ENCODE measurements at places on chromosomes 1 and 21.

DNA sequence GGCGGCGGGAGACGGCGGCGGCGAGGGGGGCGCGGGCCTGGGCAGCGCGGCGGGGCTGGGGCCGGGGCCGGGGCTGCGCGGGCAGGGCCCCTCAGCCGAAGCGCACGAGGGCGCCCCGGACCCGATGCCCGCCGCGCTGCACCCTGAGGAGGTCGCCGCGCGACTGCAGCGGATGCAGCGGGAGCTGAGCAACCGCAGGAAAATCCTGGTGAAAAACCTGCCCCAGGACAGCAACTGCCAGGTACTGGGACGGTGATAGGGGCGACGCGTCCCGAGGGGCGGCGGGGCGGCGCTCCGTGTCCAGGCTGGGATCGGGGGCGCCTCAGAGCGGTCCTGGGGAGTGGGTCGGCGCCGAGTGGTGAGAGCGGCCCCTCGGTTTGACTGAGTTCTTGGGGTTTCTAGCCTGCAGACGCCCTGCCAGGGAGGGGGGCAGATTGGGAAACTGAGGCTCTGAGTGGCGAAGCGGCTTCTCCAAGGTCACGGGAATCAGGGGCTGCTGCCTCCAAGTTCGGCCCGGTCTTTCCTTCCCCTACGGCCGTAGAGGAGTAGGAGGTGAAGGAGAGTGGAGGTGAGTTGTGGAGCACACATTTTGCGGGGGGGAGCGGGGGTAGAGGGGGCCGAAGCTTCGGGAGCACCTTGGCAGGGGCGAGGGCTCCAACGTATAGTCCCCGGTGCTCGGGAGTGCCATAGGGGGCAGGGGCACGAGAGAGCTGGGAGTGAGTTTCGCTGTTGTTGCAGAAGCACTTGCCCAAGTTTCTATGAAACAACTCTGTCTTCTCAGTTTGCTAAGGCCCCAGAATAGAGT, 508 bp downstream of the RAVER2 start:
- peak; percentile 24 for DNase-seq

- no peak for DNase-seq
Observed at GRCh38 chr1:1966071-1966740, 37.4 kb downstream of the CFAP74 start.

DNA sequence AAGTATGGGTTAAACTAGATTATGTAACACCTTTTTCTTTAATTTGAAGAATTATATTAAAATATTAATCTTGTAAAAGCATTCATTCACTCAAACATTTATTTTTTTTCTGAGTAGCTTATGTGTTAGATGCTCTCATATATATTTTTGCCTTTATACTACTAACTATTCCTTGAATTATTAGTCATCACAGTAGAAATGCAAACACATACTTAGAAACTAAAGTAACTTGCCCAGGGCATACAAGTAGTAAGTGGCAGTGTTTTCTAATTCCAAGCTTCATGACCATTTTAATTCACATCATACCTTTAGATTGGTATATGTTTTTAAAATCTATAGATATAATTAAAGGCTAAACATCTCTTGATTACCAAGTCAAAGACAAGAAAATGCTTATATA, 1271.0 kb downstream of the BRINP3 start:
- DNase-seq: no peak

DNA sequence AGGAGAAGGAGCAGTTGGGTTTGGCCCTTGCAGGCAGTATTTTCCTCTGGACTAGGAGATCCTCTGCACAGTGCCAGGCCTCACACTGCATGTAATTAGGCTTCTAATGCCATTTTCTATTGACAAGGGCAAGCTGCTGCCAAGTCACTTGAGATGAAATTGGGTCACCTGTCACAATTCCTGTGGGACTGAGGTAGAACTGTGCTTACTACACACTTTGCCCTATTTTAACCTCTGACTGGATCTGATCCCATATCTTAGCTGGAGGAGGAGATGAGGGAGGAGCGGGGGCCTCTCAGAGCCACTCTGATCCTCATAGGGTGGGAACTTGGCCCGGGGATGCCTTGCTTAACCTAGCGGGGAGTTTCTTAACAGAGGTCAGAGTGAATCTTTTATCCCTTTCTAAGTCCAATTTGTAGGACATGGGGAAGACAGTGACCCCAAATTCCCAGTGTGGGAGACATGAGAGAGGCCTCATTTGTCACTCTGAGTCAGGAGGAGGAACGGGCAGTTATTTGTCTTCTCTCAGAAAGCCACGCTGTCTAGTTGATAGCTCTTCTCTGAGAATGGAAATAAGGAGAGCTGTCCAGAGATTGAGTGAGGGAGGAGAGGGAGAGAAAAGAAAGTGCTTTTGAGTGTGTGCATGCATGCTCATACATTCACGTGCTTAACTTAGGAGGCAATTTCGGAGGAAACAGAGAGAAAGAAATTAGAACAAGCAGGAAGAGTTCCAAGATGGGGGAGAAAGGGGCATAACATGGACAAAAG, 121.3 kb downstream of the CACNA1E start:
- no peak for DNase-seq

DNA sequence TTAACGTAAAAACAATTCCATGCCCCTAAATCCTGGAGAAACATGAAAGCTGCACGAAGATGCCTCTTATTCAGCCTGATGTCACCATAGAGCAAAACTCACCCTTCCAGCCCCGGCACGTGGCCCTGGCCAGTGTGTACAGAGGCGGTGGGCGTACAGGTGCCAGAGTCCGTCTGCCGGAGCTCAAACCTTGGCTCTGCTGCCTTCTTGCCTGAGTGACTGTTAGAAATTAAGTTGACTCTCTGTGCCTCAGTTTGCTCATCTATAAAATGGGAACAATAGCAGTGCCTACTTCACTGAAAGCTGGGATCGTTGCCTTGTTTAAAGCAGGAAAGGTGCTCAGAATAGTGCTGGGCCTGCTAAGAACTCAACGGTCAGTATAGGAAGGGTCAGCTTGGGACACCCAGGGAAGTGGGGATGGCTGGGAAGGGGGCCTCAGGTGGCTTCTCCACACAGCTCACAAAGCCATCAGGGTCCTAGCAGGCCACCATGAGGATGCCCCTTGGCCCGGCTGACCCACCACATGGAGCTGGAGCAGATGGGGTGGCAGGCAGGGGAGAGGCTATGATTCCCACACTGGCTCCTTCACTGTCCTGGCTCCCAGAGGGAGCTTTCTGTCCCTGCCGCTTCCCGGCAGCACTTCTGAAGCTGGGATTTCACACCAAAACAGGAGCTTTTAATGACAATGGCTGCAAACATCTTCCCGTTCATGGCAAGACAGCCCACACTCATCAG, 237.2 kb downstream of the NPHP4 start:
- no peak for DNase-seq

DNA sequence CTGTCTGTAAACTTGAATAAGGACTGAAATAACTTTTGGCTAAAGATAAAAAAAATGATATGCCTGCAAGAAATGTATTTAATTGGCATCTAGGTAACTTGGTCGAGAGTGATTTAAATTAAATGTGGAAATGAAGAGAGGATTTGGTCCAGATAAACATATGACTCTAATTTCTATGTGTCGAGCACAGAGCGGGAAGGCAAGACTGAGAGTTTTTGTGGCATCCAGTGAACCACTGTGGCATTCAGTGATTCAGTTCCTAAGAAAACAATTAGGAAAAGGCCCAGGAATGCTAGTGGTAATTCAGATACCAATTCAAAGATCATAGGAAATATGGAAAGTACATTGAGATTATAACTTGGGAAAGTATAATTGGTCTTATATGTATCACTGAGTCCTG, 39.6 kb downstream of the PDE4B start:
- peak; percentile 78 for DNase-seq

DNA sequence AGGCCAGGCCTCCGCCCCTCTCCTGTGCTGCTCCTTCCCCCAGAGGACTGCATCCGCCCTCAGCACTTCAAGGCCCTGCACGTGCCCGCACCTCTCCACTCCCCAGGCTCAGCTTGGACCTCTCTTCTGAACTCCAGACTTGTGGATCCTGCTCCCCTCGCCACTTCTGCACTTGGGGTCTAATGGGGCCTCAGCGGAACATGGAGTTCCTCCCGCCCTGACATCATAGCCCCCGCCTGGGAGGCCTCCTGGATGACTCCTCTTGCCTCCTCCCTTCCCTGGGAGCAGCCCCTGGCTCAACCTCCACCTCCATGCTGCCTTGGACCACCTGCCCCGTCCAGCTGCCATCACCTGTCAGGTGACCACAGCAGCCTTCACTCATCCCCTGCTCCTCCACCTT, 10.1 kb downstream of the OXCT2 start:
- no peak for DNase-seq

DNA sequence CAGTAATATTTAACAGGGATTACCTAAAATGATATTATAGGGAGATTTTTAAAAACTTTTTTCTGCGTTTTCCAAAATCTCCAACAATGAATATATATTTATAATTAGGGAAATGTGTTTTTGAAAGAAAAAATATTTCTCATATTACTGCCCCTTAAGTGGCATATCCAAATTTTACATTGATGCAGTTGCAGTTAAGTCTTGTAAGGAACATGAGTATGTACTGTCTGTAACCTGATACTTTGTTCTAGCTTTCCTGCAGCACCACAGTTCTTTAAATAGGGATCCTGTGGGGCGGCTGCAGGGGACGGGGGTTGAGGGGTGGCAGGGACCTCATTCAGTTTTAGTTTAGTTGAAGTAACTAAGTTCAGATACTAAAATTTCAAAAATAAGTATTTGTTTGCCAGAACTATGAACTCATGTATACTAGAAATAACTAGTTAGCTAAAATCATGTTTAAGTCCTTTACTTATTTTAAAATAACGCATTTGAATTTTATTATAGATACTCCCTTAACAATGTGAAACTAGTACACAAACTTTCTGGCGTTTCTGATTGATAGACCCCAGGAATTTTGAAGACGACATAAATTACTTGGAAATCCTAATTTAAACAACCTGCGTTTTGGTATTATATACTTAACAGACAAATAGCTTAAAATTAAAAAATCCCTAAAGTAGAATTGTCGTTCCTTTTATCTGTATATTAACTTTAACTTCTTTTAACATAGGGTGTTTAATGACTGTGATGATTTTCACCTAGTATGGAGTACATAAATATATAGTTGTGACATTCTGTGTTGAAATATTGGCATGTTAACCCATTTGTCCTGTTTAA, 639 bp upstream of the DNAJB4 start:
- peak; percentile 83 for DNase-seq

- no peak for DNase-seq
Observed at GRCh38 chr1:192633533-192634253, 2.3 kb upstream of the RGS13 start.

DNA sequence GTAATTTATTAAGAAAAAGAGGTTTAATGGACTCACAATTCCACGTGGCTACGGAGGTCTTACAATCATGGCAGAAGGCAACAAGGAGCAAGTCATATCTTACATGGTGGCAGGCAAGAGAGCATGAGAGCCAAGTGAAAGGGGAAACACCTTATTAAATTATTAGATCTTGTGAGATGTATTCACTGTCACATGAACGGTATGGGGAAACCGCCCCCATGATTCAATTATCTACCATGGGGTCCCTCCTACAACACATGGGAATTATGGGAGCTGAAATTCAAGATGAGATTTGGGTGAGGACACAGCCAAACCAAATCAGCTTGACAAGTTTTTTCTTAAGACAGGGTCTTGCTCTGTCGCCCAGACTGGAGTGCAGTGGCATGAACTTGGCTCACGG, 14.3 kb downstream of the DAP3 start:
- no peak for DNase-seq

GRCh38 chr21:34075760-34076660, 2.6 kb downstream of the MRPS6 start:
- peak; percentile 7 for DNase-seq

- DNase-seq: peak; percentile 2
Observed at GRCh38 chr1:116904791-116905320, 4.9 kb upstream of the PTGFRN start.

GRCh38 chr1:229989591-229990248, 77.3 kb upstream of the GALNT2 start:
- no peak for DNase-seq

DNA sequence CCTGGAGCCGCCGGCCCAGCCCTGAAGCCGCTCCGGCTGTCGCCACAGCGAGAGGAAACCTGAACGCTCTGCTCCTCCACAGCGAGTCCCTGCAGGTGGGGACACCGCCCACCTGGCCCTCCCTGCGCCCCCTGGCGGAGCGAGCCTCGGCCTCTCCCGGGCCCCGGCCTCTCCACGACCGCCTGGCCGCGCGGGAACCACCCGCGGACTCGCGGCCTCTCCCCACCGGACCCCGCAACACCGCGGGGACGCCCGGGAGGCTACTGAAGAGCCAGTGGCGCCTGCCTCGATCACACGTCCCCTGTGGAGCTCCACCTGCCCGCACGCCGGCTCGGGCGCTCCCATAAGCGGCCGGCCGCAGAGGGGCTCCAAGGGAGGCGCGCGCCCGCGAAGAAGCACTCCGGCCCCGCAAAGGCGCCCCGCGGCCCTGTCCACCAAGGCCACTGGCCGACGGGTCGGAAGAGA, 109.6 kb downstream of the KCNN3 start:
- DNase-seq: no peak

DNA sequence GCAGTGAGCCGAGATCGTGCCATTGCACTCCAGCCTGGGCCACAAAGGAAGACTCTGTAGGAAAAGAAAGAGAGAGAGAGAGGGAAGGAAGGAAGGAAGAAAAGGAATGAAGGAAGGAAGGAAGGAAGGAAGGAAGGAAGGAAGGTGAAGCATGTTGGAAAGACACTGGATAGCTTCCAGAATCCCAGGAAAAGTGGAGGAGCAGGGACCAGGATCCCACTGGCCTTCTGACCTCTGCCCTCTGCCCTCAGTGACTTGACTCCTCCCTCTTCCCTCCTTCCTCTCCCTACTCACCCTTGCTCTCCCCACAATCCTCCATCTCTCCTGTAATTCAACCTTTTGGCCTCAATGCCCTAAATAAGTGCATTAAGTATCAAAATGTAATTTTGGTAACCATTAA, 4.1 kb upstream of the UTS2 start:
- no peak for DNase-seq

DNA sequence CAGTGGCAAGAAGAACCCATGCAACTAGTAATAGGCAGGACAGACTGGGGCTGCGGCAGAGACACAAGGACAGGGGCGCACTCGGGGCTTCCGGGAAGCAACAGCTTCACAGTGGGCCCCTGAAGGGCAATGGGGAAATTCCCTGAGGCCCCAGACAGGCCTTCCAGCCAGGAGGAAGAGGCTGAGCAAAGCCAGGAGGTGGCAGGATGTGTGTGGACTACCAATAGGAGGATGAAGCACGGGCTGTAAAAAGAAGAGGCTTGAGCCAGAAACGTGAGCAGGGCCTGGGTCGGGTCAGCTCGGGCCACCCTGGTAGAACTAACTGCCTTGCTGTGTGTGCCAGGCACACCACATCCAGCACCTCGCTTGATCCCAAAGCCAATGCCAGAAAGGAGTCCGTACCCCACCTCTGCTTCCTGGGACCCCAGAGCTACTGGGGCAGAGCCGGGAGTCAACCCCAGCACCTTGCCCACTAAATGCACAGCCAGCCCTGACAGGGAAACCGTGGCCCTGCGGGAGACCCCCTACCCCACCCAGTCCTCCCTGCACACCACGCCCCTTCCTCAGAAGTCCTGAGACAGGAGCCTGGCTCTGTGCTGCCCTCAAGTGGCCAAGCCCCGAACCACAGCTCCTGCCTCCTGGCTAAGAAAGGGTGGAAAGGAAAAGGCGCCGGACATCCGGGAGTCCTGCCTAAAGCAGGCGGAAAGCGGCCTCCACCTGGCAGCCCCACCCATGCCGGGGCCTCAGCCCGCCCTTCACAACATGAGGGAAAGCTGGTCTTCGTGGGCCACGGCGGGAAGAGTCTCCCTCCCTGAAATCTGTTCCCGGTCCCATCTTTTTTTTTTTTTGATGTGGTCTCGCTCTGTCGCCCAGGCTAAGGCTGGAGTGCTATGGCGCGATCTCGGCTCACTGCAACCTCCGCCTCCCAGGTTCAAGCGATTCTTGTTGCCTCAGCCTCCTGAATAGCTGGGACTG, 33.7 kb downstream of the TTC39A start:
- peak; percentile 80 for DNase-seq
